Activated naive CD4-positive, alpha-beta T cell treated with anti-CD3 and anti-CD28 coated beads, Interleukin-2, amount 50 U/mL, for 16 hours (primary cell): ENCODE measurements at places on chromosomes 6 and 20.

GRCh38 chr6:157585274-157586087 is 204.5 kb downstream of the ZDHHC14 start:
- no peak for DNase-seq

DNA sequence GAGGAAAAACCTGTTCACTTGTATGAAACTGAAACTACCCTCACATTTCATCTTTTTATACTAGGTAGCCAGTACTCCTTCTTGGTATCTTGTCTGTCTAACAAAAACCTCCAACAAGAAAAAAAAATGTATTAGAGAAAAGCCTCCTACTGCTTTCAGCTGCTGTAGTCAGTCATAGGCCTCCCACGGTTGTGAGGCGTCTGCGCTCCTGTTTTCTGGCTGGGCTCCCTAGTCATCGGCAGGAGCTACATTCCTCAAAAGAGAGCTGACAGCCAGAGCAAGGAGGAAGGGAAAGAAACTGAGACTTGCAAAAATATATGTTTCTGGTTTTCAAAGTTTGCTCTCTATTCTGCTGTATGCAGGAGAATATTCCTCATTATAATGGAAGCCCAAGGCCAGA is 517.0 kb downstream of the LMBRD1 start:
- no peak for DNase-seq

DNA sequence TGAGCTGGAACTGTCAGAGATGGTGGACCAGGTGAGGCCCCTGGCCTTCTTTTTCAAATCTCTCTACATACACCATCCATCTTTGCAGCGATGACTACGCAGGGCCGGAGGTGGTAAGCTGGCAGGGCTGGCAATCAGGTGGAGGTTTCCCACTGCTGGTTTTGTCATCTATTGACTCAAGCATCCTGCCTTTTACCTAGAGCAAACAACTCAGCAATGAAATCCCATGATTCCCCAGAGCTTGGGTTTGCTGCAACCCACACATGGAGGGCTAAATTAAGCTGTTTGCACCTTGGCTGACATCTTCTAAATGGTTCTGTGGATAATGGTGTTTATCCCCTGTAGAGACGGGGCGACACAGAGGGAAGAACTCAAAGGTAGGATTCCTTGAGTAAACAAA is 170.2 kb downstream of the SCP2D1 start:
- DNase-seq, result no peak

GRCh38 chr6:44045672-44046015 is 81.6 kb downstream of the MRPL14 start:
- no peak for DNase-seq

DNA sequence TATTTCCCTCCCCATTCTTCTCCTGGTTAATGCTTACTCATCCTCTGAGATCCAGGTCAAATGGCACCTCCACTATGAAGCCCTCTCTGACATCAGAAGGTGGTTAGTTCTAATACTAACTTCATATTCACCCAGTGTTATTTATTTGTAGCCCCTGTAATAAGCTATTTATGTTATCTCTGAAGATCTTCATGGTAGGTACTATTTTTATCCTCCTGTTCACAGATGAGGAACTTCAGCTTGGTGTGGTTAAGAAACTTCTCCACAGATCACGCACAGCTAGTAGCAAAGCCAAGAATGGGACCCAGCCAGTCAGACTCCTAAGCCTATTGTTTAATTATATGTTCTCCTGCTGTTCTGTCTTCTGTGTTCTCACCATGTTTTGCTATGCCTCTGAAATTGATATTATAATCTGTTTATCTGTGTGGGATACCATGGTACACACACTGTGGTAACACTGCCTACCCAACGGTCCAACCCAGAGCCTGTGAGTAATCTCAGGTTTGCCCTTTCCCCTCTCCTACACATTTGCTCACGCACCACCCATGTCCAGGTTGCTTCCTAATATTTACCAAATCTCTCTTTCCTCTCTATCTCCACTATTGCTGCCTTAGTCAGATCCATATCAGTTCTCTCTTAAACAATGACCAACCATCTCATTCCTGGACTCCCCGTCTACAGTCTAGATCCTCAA is 98.4 kb downstream of the IPCEF1 start:
- no peak for DNase-seq

- DNase-seq, result no peak
Observed at GRCh38 chr6:165272585-165272984, 36.8 kb downstream of the C6orf118 start.

GRCh38 chr20:17021481-17021880 is 205.4 kb upstream of the PCSK2 start:
- DNase-seq, result no peak

GRCh38 chr6:114151064-114151690 is 180.2 kb upstream of the HDAC2 start:
- no peak for DNase-seq

GRCh38 chr20:8287340-8287739 is 155.3 kb downstream of the PLCB1 start:
- DNase-seq, result no peak

- no peak for DNase-seq
Observed at GRCh38 chr6:160203076-160203475, 55.5 kb downstream of the SLC22A2 start.

DNA sequence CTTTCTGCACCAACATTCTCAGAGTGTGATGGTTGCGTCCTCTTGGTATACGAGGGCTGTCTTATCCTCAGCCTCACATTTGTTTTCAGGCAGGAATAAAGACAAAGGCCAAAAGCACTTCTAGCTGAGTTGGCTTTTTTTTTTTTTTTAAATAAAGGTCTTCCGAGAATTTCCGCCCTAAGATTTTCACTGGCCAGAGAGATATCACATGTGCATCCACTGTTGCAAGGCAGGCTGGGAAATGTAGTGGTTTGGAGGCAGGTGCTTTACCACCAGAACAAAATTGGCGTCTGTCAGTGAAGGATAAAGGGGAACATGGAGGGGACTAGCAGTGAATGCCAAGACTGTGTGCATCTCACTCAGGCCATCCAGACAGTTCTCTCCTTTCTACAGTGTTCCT is 334.9 kb upstream of the SOX4 start:
- DNase-seq, result no peak

- no peak for DNase-seq
Observed at GRCh38 chr20:18724788-18725464, 88.7 kb upstream of the SCP2D1 start.

- DNase-seq, result no peak
Observed at GRCh38 chr20:44400671-44400969, 45.1 kb downstream of the HNF4A start.

DNA sequence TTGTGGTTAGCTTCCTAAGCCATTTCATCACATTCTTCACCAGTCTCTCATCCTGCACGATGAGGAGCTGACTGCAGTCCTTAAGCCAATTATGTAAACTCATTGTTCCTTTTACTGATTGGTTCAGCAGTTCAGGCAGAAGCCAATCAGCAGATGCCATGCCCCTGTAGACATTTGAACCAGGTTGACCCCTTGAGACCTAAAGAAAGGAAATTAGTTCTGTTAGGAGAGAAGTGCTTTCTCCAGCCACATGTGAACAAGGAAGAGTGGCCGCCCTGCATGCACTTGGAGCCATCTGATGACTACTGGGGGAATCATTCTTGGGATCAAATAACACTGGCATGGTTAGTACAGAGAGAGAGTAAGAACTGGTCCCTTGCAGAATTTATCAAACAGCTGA is 535.2 kb upstream of the ID4 start:
- no peak for DNase-seq

DNA sequence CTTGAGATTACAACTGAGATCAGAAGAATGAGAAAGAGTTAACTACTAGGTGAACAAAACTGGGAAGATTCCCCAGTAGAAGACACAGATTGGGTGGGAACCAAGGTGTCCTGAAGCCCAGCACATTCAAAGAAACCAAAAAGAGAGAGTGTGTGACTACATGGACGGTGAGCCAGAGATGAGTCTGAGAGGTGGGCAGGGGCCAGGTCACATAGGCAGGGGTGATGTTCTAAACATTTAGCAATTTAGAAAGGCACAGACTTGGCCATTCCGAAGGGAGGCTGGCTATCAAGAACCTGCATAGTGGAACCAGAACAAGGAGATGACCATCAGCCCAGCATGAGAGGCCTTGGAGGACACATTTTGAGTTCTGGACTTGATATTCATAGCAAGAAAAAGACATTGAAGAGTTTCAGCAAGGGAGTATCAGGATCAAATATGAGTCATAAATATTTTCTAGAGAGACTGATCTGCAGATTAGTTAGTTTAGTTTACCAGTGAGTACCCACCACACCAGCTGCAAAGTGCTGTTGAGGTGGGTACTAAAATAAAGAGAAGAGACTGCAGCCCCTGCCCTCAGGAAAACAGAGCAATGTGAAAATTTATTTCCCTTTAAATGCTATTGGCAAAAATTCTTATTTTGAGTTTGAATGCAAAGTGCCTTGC is 340.5 kb upstream of the PRDM1 start:
- no peak for DNase-seq

GRCh38 chr6:118932421-118932820 is 2.5 kb downstream of the MCM9 start:
- no peak for DNase-seq
